ENCODE measurements at places on chromosomes 6 and 20. TPM values are rescaled to one million over a fixed set of nuclear protein-coding genes. Genes with fewer than 3 reads are reported as not detected.

MAP3K7 gene
- polyA plus RNA-seq, result 15.3 TPM

OLIG3 gene
- polyA plus RNA-seq, result not detected

ANKRD6 gene
- polyA plus RNA-seq, result 3.0 TPM

C6orf118 gene
- not detected for polyA plus RNA-seq

LIME1 gene
- polyA plus RNA-seq, result 0.39 TPM

TGM3 gene
- not detected for polyA plus RNA-seq

HDGFL1 gene
- polyA plus RNA-seq, result not detected

NR2E1 gene
- not detected for polyA plus RNA-seq

CPNE5 gene
- 0.47 TPM for polyA plus RNA-seq

NOX3 gene
- polyA plus RNA-seq, result not detected

SULF2 gene
- 156 TPM for polyA plus RNA-seq

NKX2-4 gene
- polyA plus RNA-seq, result not detected

BPIFA1 gene
- not detected for polyA plus RNA-seq

SERPINB6 gene
- polyA plus RNA-seq, result 208 TPM

TMEM74B gene
- polyA plus RNA-seq, result not detected

SOX18 gene
- polyA plus RNA-seq, result not detected

XKR7 gene
- not detected for polyA plus RNA-seq

CASS4 gene
- polyA plus RNA-seq, result 1.9 TPM

MYO6 gene
- polyA plus RNA-seq, result not detected

DSP gene
- not detected for polyA plus RNA-seq

CST1 gene
- not detected for polyA plus RNA-seq

RUNX2 gene
- polyA plus RNA-seq, result 2.5 TPM

KHDC1L gene
- polyA plus RNA-seq, result not detected

SLC13A3 gene
- not detected for polyA plus RNA-seq

GPX5 gene
- polyA plus RNA-seq, result not detected

TSHZ2 gene
- polyA plus RNA-seq, result not detected

CST4 gene
- not detected for polyA plus RNA-seq

SYCP2 gene
- polyA plus RNA-seq, result 0.28 TPM

EEF1A2 gene
- not detected for polyA plus RNA-seq

SLC12A5 gene
- not detected for polyA plus RNA-seq

SCRT2 gene
- not detected for polyA plus RNA-seq

PAK5 gene
- not detected for polyA plus RNA-seq

FKBP1C gene
- polyA plus RNA-seq, result 0.15 TPM

CNR1 gene
- polyA plus RNA-seq, result 0.07 TPM

ME1 gene
- 0.45 TPM for polyA plus RNA-seq

PRSS16 gene
- not detected for polyA plus RNA-seq

SLC17A5 gene
- 11.6 TPM for polyA plus RNA-seq

SLC17A2 gene
- polyA plus RNA-seq, result not detected

OR12D3 gene
- polyA plus RNA-seq, result not detected

C20orf204 gene
- not detected for polyA plus RNA-seq

OR11A1 gene
- not detected for polyA plus RNA-seq

All from CD14-positive monocyte (primary cell).